ENCODE measurements at places on chromosomes 11 and 22.
A peak's percentile ranks its signal among the peaks of the same experiment; 100 is the strongest.

- DNase-seq = no peak
These were observed at the start of gene ANKK1 for GRCh38 chr11:113387605-113388211. Gene ANKK1, plus strand, starts transcription at chr11:113387779. Its CDS starts 106 bp downstream, at chr11:113387885.

DNA sequence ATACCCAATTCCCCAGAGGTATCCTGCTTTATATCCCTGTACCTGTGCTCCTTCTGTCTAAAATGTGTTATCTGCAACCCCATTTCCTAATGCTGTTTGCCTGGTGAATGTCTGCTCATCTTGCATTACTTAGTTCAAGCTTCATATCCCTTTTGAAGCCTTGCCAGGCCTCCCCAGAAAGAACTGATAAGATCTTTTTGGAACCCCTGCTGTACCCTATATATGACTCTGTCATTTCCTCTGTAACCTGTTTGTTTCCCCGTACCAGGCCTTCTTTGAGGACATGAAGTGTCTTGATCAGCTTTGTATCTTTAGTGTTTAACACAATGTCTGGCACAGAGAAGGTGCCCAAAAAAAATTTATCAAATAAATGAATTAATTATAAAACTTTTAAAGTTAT is 77.6 kb downstream of the LIF start:
- peak; percentile 40 for DNase-seq

DNA sequence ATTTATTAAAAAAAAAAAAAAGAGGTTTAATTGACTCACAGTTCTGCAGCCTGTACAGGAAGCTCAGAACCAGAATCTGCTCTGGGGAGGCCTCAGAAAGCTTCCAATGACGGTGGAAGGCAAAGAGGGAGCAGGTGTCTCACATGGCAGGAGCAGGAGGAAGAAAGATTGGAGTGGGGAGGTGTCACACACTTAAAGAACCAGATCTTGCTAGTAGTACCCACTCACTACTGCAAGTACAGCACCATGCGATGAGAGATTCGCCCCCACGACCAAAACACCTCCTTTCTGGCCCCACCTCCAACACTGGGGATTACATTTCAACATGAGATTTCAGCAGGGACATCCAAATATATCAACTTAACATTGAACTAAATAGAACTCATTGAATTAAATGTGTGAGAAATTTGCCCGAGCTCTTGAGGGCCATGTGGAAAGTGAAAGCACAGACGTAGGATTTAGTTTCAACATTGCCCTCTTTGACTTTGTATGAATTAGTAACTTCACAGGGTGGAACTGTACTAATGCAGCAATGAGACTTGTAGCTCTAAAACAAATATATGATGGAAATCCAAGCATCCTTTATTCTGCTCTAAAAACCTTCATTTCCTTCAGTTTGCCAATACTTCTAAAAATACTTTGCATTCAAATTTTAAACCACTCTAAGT is 628.2 kb downstream of the FAM181B start:
- no peak for DNase-seq

DNA sequence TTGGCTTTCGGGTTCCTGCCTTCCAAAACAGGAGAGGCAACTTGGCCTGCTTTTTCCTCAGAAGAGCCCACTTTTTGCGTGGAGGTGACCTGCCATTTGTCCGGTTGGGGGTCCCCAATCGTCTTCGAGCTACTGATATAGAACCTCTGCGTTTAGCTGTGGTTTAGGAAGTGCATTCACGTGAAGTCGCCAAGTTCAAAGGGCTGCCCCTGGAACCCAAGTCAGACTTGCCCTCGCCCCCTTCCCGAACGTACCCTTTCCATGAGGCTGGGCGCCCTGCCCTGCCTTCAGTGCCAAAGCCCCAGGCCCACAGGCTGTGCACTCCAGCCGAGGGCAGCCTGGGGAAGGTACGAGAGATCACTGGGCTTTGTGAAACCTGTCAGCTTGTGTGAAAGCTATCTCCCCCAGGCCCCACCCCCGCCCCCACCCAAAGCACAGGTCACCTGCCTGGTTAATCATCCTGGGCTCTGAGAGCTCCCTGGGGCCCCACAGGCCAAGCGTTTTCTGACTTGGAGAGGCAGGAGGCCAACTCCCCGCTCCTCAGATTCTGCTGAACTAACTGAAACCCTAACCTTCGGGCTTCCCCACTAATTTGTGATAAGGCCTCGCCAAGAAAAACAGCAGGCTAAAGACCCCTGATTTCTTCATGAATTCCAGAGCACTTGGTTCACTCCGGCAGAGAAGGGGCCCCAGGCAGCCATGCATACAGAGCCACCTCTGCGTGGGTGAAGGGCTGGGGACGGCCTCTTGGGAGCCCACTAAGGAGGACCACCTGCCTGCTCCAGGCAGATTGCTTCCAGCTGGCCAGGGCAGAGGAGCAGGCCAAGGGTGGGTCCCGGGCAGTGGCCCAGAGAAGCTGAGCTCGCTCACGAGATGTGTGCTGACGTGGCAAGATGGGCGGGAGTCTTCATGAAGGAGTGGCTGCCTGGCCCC is 25.8 kb upstream of the KCNQ1OT1 start:
- DNase-seq = no peak

DNA sequence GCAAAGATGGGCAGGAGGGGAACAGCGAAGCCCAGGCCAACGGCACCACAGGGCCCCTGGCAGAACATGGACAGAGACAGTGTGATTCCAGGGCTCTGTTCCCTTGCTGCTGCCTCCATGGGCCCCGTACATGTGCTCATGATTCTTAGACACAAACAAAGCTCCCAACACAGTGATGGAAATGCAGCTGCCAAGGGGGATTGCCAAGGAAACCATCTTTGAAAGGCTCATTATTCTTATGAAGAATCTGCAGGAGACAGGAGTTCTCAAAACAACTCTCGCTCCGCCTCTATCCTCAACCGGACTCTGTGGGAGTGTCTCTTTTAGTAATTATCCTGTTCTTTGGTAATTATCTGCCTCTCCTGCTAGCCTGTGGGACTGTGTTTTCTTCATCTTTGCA is 32.2 kb downstream of the SERPINH1 start:
- no peak for DNase-seq

Measured in CD4-positive, alpha-beta T cell treated with Interleukin-15 for 4 hours (primary cell).